HCT116 (cell line): ENCODE measurements at places on chromosomes 2 and 18.

DNA sequence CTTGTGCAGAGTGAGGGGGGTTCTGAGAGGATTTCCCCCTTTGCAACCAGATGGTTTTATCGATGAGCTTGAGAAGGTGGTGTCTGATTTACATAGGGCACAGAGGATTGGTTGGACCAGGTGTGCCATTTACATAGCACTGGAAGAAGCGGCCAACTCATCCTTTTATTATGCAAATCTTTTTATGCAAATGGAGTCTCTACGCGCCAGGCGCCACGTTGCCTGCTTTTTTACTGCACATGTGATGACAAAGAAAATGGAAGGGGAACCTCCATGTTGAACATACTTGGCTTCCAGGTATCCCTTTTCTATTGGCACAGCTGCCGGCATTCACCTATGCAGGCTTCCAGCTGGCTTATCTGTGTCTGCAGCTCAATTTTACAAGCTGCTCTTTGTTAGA, 18.4 kb upstream of the TXNL4A start:
- no peak for DNase-seq

DNA sequence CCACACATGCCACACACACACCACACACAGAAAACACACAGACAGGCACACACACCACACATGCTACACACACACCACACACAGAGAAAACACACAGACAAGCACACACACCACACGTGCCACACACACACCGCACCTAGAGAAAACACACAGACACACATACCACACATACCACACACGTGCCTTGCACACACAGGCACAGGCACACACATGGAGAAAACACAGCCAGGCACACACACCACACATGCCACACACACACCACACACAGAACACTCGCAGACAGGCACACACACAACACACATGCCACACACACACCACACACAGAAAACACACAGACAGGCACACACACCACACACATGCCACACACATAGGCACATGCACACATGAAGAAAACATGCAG, 242.1 kb upstream of the MYT1L start:
- no peak for DNase-seq

DNA sequence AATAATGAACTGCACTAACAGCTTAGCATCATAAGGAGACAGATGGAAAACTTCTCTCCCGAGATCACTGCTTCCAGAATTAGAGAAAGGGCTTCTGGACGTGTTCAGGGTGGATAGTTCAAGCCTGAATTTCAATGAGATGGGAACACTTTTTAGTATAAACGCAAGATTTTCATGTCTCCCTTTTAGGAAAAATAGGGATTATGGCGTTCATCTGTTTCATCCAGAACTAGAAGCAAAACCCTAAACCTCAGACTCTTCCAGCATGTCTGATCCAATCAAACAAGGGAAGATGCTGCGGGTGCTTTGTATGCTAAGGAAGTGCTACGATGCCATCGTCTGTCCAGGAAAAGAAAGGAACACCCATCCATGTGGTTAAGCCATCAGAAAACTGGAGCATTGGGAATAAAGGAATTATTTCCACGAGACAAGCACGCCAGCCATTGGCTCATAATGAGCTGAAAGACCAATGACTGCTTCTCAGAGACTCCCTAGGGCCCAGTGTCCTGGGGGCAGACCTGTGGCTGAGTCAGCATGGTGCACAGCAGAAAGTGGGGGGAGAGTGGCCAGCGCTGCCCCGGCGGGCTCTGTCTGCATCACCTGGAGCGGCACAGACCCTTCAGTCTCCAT, 65.9 kb upstream of the AFF3 start:
- DNase-seq = no peak

- DNase-seq = no peak
Measured at GRCh38 chr2:105376789-105377240, 22.0 kb downstream of the FHL2 start.

GRCh38 chr2:148930046-148930775, 55.2 kb downstream of the KIF5C start:
- DNase-seq = no peak

DNA sequence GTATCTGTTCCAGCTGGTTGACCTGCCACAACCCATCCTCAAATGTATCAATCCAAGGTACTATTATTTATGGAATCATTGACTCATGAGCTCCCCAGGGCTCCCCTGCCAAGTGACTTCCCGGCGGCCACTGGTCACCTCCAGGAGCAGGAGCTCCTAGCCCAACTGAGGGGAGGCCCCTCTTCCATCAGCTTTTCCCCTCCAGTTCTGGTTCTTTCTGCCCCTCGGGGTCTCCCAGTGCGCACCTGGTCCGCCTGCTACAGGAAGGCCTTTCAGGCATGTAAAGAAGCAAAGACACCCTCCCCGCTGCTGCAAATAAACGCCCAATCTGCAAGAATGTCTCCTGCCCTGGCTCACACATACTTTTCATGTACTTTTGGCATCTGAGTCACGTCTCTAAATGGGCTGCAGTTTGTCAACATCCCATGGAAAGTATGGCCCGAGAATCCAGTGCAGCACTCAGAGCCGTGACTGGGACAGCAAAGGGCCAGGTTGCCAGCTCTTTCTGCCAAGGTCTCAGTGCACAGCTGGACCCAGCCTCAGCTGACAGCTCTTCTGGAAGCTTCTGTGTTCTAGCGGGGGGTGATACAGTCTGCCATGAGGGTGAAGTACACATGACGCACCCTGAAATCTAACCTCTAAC, 41.4 kb downstream of the KLHL29 start:
- DNase-seq = no peak

GRCh38 chr2:156456616-156457015, 20.4 kb downstream of the GPD2 start:
- DNase-seq = no peak
